ENCODE measurements at places on chromosomes 16 and 17.

GRCh38 chr16:89863741-89864526, 9.5 kb upstream of the TCF25 start:
- DNase-seq = peak; percentile 19

DNA sequence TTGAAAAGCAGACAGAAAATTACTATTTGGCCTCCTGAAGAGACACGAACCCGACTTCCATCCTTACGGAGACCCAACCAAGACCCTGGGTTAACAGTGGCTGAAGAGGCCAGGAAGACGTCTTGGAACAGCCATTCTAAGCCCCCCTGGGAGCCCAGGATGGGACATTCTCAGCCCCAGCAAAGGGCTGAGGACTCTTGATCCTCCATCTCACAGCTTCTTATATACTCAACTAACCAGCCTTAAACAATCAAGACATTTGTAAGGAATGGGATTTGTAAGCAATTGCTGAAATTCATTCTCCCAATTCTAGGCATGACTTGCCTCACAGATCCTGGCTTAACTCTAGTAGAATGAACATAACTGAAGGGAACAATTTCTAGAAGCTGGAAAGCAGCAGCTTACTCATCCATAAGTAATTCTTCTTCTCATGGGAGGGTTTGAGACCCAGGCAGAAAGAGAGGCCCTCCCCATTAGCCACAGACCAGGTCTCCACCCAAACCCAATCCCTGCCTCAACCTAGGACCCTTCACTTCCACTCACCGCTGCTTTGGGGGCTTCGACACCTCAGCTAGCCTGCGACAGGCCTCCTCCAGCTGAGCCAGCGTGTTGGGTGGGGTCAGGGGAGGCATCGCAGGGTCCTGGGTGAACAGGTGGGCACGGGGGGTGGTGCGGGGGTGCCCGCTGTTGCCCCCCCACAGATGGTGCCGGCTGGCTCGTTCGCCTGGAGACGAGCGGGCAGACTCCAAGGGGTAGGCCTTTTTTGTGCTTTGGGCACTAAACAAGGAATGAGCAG, 25.5 kb downstream of the AXIN2 start:
- DNase-seq = no peak

GRCh38 chr16:69906838-69907401, 44.2 kb upstream of the CLEC18A start:
- DNase-seq = no peak

GRCh38 chr16:67678354-67679023, 11.9 kb downstream of the C16orf86 start:
- no peak for DNase-seq

DNA sequence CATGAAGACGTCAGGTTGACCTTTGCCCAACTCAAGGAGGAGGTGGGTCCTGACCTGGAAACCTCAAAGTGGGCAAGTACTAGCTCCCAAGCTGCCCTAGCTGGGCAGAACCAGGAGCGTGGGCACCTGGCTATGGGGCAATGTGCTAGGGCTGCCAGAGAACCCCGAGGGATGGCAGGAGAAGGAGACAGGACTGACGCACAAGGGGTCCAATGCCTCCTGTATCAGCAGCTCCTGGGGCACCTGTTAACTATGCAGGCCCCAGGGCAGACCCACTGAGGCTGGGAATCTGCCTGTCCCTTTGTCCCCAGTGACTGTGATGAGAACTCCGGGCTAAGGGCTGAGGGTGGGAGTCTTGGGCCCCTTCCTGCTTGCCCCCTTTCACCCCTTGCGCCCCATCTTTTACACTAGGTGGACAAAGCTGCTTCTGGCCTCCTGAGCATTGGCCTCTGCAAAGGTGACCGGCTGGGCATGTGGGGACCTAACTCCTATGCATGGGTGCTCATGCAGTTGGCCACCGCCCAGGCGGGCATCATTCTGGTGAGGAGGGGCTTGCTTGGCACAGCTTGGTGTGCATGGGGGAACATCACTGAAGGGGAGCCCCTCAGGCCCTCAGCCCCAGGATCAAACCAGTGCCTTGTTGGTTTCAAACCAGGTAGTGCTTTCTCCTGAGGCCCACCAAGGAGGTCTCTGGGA, 7.7 kb downstream of the CHAD start:
- DNase-seq = no peak

GRCh38 chr17:57120814-57121213, 35.8 kb downstream of the AKAP1 start:
- no peak for DNase-seq

- DNase-seq = no peak
Observed at GRCh38 chr16:84292011-84292410, 2.7 kb upstream of the WFDC1 start.

DNA sequence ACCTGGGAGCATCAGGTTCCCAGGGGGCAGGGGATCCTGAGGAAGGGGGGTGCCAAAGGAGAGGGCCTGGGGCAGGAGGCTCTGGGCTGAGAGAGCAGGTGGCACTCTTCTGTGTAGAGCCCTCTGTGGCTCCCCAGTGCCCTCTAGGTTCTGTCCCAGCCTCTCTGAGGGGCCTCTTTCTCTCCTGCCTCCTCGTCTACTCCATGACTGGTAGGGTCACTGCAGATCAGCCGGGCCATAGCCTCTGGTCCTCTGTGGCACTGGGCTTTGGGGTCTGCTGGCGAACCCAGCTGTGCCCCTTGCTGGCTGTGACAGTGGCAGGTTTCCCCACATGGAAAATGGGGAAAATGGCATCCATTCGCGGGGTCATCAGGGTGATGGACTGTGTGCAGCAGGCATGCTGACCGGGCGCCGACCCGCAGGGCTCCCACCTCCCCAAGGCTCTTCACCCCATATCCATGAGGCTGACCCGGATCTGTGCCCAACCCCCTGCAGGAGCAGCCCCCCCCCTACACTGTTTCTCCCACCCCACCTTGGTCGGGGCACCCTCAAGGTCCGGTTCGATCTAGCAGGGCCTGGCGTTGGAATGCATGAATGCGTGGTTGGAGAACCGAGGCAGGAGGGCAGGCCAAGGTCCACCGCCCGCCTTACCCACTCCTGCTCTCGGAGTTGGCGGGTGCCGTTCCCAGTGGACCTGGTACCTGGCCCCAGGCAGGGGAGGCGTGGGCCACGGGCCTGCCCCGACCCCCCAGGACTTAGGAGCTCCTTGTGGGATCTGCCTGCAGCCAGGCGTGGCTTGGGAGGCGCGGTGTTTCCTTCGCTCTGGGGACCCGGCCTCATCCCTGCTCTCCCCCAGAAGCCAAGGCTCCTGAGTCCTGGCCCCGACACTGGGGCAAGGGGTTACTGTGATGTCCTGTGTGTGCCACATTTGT, 6.5 kb downstream of the GLIS2 start:
- DNase-seq = no peak

- no peak for DNase-seq
Observed at GRCh38 chr17:66018786-66019185, 173.1 kb downstream of the CEP112 start.

GRCh38 chr16:11138769-11139325, 117.2 kb downstream of the SOCS1 start:
- no peak for DNase-seq

- no peak for DNase-seq
Observed at GRCh38 chr16:17321824-17322223, 148.9 kb downstream of the XYLT1 start.

- DNase-seq = no peak
Observed at GRCh38 chr17:70405492-70406220, 236.3 kb downstream of the KCNJ2 start.

- DNase-seq = no peak
Observed at GRCh38 chr17:62093188-62094155, 28.4 kb upstream of the MED13 start.

DNA sequence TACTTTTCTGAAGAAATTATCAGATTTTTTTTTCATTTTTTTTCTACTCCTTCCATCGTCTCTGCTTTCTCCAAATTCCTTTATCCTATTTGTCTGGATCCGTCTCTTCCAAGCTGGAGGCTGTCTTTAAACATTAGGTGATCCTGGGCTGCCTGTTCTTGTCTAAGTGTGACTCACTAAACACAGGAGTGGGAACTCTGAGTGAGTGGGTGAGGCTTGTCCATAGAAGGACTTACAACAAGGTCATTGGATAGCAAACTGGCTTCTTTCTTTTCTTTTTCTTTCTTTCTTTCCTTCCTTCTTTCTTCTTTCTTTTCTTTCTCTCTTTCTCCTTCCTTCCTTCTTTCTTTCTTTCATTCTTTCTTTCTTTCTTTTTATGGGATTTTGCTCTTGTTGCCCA, 18.2 kb downstream of the ALOX15 start:
- no peak for DNase-seq

- DNase-seq = no peak
Observed at GRCh38 chr16:586047-586644, 3.7 kb upstream of the RAB40C start.

GRCh38 chr16:62965831-62966230, 929.6 kb upstream of the CDH8 start:
- no peak for DNase-seq

- no peak for DNase-seq
Observed at GRCh38 chr16:55809851-55810250, 23.0 kb downstream of the CES1 start.

- DNase-seq = peak; percentile 58
Observed at GRCh38 chr17:17849845-17850373, 13.1 kb upstream of the SREBF1 start.

DNA sequence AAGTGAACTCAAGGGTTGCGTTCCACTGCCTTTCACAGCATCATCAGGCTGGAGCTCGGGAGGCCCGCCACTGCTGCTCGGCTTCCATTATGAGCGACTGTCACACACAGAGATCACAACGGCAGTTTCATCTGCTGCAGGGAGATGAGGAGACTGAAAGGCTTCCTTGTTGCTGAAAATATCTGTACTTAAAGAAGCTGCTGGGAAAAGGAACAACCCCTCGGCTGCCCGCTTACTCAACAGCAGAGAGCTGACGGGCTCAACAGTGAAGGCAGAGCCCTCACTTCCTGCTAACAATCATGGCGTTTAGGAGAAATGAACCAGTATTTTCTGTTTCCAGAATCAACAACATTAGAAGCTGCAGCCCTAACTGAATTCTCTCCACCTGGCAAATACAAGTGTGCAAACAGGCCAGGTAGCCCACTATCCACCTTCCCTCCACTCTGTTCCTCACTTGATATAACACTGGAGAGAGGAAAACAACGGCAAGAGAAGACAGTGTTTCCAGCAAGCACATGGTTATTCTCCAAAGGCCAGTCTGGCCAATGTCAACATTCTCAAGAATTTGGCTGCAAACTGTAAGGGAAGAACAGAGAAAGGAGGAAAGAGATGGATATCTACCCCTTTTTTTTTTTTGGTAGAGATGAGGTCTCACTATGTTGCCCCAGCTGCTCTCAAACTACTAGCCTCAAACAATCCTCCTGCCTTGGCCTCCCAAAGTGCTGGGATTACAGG, 33.7 kb downstream of the MBTPS1 start:
- DNase-seq = no peak

GRCh38 chr16:11405331-11406176, 60.3 kb downstream of the RMI2 start:
- DNase-seq = peak; percentile 24

GRCh38 chr17:1173432-1174262, 6.1 kb downstream of the ABR start:
- no peak for DNase-seq

GRCh38 chr17:40615068-40615840, 32.4 kb downstream of the SMARCE1 start:
- DNase-seq = no peak

- no peak for DNase-seq
Observed at GRCh38 chr17:59637611-59638310, 18.1 kb downstream of the CLTC start.

- no peak for DNase-seq
Observed at GRCh38 chr16:79914961-79915720, 314.6 kb upstream of the MAF start.

DNA sequence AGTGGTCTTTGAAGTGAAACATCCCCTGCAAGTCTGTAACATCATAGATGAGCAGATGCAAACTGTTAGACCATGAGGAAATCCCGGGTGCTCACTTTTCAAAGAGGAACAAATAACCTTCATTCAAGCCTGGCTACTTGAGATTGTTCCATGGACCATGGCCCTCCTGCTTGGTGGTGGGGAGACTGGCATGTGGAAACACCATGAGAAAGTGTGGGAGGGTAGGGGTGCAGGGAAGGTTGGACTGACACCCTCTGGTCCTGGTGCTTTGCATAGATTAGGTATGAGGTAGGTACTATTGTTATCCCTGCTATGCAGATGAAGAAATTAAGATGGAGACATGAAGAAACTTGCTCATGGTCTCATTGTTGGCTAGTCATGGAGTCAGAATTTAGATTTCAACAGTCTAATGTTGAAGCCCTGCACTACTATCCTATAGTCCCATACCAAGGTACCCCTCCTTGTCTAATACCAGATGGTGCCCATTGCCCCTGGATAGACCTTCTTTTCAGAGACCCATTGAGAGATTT, 59.0 kb downstream of the SPACA3 start:
- DNase-seq = no peak

DNA sequence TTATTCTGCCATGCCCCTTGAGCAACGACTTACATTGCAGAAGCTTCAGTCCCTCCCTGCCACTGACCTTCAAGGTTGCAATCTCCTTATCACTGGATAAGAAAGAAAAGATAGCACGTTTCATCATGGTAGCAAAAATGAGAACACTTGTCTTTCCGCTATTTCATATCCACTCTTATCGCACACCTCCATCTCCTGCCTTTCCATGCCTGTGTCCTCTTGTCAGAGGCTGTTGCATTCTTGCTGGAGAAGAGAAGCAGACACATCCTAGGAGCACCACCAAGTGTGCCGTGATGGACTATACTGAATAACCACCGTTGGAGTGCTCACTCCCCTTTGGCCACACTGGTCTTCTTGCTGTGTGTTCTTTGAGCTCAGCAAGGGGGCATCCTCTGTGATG, 230.6 kb upstream of the IRX3 start:
- DNase-seq = no peak

DNA sequence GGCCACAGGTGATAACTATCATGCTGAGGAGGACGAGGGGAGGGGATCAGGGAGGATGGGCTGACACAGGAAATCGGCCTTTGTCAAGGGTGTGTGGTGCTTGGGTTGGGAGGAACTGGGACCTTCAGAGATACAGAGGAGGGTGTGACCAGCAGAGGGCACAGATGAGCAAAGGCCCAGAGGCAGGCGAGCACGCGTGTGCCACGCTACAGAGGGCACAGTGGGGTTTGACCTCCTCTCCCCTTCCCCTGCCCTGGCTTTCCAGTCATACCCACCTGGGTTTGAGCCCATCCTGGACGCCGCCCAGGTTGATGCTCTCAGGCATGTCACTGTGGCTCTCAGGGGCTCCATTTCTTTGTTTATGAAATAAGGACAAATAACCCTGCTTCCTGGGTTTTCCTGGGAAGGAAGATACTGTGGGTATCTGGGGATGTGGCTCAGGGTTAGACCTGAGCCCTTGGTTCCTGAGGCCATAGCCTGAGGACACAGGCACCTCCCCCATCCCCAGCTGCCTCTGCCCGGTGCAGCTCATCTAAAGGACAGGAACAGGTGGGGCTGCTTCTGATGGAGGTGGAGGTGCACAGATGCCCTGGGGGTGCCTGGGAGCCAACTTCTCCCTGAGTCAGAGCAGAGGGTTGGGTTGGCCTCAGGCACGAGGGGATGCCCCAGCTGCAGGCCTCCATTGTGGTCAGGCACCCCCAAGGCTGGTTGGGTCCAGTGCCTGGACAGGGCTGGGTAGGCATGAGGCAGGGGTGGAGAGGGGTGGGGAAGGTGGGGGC, 51.8 kb downstream of the BEAN1 start:
- peak; percentile 77 for DNase-seq

Measured in stimulated activated CD4-positive, alpha-beta T cell treated with anti-CD3 and anti-CD28 coated beads, Interleukin-4, amount 100 ng/mL, for 4 hours (primary cell).